ENCODE measurements at places on chromosomes 3 and 15.

GRCh38 chr3:51382947-51383578, 2.0 kb upstream of the MANF start:
- DNase-seq: no peak

DNA sequence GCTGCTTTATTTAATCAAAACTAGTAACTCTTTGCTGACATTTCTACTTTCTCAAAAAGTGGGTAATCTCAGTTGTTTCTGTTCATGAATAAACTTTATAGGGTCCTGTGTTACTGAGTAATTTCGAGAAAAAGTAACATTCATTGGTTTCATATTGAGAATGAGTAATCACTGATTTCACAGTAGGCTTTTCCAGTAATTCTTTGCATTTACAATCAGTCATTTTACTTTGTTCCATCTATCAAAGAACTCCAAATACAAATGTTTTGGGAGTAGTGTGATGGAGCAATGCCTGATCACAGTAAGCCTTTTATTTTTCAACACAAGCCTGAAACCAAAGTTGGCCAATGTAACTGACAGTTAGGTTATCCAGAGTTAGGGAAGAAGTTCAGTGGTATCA, 353.6 kb downstream of the ULK4 start:
- DNase-seq: no peak

- DNase-seq: no peak
Observed at GRCh38 chr3:156478891-156479290, 76.0 kb downstream of the SSR3 start.

- DNase-seq: no peak
Observed at GRCh38 chr3:142251951-142252350, 26.6 kb upstream of the GK5 start.

DNA sequence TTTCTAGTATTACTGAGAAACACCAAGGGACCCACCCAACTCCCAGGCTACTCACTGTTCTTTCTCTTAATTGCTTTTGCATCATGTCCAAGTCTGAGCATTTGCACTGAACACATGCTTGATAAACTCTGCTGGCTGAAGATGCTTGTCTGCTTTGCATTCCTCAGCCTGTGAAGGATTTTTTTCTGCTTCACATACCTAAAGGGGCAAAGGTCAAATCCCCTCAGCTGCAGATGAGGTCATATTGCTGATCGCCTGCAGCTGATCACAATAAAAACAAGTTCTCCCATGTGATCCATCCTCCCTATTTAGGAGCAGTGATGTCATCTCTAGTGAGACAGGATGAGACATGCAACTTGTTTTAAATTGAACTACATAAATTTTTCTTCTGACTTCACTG, 84.6 kb upstream of the DCBLD2 start:
- DNase-seq: peak; percentile 83

GRCh38 chr15:62462721-62463120, 297.6 kb upstream of the C2CD4B start:
- peak; percentile 32 for DNase-seq

- DNase-seq: peak; percentile 70
Observed at GRCh38 chr3:115217678-115218451, 70.8 kb upstream of the ZBTB20 start.

GRCh38 chr3:186362988-186363387, 954 bp upstream of the DGKG start:
- no peak for DNase-seq

DNA sequence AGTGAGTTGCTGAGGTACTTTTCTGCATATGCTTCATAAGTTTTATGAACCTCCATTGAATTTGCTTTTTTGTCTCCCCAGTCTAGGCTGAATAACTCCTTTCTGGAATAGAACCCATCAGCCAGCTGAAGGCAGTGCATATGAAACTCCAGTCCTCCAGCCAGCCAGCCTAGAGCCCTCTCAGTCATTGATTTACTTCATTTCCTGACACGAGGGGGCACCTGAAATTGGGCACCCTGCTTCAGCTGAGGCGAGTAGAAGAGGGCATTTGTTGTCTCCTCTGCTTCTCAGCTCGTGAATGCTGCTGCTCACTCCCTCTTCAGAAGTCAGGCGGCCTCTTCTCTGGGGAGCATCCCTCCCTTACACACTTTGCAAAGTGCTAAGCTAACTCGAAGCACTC, 32.5 kb downstream of the CHST2 start:
- no peak for DNase-seq

- no peak for DNase-seq
Observed at GRCh38 chr3:192890347-192891335, 27.0 kb downstream of the MB21D2 start.
